ENCODE measurements at places on chromosomes 16 and 17.
A peak's percentile ranks its signal among the peaks of the same experiment; 100 is the strongest.

GRCh38 chr17:2002767-2003329 is 22.3 kb downstream of the RTN4RL1 start:
- DNase-seq, result no peak

GRCh38 chr17:67685351-67685750 is 32.4 kb upstream of the NOL11 start:
- DNase-seq, result no peak

DNA sequence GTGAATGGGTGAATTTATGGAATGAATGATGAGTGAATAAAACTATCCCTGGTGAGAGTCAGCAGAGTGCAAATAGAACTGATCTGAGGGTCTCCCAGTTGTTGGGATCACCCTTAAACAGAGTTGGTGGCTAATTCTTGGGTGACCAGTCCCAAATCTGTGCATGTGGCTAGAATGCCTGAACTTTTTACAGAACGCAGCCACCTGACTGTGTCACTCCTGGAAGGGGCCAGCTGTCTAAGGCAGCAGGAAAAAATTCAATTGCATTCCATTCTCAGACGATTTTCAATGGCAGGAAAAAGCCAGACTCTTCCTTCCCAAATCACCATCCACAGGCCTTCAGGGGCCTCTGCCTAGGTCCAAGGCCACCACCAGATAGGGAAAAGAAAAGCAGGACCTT is 43.5 kb downstream of the BEAN1 start:
- no peak for DNase-seq

DNA sequence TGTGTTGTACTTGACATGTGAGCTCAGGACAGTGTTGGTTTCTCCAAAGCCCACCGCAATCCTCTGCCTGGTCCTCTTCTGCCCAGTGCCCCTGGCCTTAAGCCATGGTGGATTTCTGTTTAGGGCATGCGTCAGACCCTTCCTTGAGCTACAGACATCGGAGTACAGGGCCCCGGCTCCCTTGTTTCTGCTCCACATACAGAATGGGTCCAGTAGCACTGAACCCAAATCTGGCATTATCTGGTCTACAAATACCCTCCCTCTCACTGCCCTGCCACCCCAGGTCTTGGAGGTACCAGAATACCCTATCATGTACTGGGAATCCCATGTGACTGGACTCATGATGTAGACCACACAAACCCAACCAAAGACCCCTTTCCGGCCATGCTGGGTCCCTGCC is 27.4 kb upstream of the ZNHIT3 start:
- no peak for DNase-seq

- DNase-seq, result no peak
These were observed 87.5 kb upstream of the WSB1 start for GRCh38 chr17:27206447-27206846.

DNA sequence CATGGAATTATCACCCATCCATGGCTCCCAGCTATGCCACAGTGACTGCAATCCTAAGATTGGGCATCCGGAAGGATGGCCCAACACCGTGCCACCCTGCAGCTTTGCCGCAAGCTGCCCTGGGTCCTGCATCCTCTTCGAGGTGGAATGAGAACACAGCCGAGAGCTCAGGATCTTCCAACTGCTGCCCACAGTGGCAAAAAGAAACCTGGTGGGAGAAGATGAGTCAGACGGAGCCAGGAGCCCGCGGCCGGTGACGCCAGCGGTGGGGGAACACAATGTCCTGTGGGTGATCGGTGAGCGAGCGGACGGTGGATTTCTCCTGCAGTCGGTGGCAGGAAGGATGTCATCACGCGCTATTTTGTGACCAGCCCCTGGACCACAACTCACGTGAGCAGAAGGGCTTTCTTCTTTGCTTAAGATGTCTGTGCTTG is 20.1 kb downstream of the CD7 start:
- no peak for DNase-seq

DNA sequence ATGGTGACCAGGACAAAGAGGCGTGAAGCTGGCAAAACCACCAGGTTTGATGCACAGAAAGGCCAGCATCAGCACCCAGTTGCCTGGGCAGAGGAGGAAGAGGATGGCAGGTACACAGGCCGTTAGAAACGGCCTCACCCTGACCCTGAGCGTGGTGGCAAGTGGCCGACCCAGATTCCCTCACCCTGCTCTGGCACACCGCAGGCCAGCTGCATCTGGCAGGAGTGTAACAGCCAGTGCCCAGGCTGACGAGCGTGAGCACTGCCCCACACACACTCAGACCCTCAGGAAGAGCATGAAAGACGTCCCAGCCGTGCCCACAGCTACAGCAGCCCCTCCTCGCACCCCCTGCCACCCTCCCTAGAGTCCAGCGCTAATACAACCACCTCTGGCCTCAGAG is 82.0 kb downstream of the ANKRD11 start:
- DNase-seq, result no peak

GRCh38 chr17:77400445-77400870 is 259.7 kb downstream of the SEC14L1 start:
- DNase-seq, result peak; percentile 67
